Cardiac muscle cell (in vitro differentiated cells and primary cell): ENCODE measurements at places on chromosomes 4 and X. TPM values are rescaled to one million over a fixed set of nuclear protein-coding genes. Genes with fewer than 3 reads are reported as not detected.

FAM47A gene
- polyA plus RNA-seq: 0.46 TPM in 1 of 2 replicates, not detected in the other

GYG2 gene
- polyA plus RNA-seq: 58.4 and 102 TPM in 2 replicates

TGIF2LX gene
- polyA plus RNA-seq: not detected in 2 replicates

DDX53 gene
- polyA plus RNA-seq: not detected in 2 replicates

CFI gene
- 2.6 and 5.2 TPM in 2 replicates for polyA plus RNA-seq

PHEX gene
- 0.39 and 0.62 TPM in 2 replicates for polyA plus RNA-seq

SUPT20HL1 gene
- 0.61 TPM in 1 of 2 replicates, not detected in the other for polyA plus RNA-seq

ARX gene
- polyA plus RNA-seq: 0.07 TPM in 1 of 2 replicates, not detected in the other

CT45A3 gene
- polyA plus RNA-seq: not detected in 2 replicates

NPY1R gene
- polyA plus RNA-seq: 13.1 and 16.8 TPM in 2 replicates

IL1RAPL2 gene
- not detected in 2 replicates for polyA plus RNA-seq

HSFX4 gene
- polyA plus RNA-seq: not detected in 2 replicates

BMP3 gene
- polyA plus RNA-seq: 0.02 TPM in 1 of 2 replicates, not detected in the other

PASD1 gene
- polyA plus RNA-seq: 0.13 TPM in 1 of 2 replicates, not detected in the other

AKAP17A gene
- 60.9 and 99.7 TPM in 2 replicates for polyA plus RNA-seq

ERCC6L gene
- 2.4 TPM in 2 replicates for polyA plus RNA-seq

NSG1 gene
- 6.1 and 18.4 TPM in 2 replicates for polyA plus RNA-seq

CXCL10 gene
- not detected in 2 replicates for polyA plus RNA-seq

SPANXA1 gene
- not detected in 2 replicates for polyA plus RNA-seq

EDA gene
- polyA plus RNA-seq: 0.52 and 0.56 TPM in 2 replicates

RNF128 gene
- polyA plus RNA-seq: 0.72 TPM in 1 of 2 replicates, not detected in the other

CT45A5 gene
- polyA plus RNA-seq: not detected in 2 replicates

ZNF141 gene
- 10.9 and 14.2 TPM in 2 replicates for polyA plus RNA-seq

MAGEC3 gene
- polyA plus RNA-seq: not detected in 2 replicates

LGI2 gene
- polyA plus RNA-seq: 8.7 and 12.6 TPM in 2 replicates
